Heart right ventricle (tissue), 16 donors: ENCODE measurements at places on chromosomes 2 and 18. TPM values are rescaled to one million over a fixed set of nuclear protein-coding genes. Genes with fewer than 3 reads are reported as not detected.

- no peak for DNase-seq
Observed at GRCh38 chr18:24219561-24220317, 80.9 kb downstream of the CABYR start.

GRCh38 chr2:29055601-29056000 lies 18.7 kb downstream of the PCARE start:
- DNase-seq, result no peak

DNA sequence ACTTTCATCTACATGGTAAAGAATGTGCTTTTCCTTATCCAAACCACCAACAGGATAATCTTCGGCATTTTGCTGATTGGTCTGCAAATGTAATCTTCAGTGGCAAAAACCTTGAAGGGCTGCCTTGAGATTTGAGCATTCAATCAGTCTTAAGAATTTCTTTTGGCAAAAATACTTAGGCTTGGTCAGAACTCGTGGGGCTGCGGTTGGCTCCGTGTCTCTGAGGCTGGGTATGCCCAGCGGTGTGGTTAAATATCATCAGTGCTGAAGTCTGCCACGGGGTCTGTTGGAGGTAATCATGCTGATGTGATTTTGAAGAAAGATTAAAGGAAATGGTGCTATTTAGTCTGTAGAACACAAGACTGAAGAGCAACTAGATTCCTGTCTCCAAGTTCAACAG lies 262.6 kb downstream of the EN1 start:
- no peak for DNase-seq

GRCh38 chr2:139000131-139000785 lies 220.1 kb upstream of the NXPH2 start:
- no peak for DNase-seq

DNA sequence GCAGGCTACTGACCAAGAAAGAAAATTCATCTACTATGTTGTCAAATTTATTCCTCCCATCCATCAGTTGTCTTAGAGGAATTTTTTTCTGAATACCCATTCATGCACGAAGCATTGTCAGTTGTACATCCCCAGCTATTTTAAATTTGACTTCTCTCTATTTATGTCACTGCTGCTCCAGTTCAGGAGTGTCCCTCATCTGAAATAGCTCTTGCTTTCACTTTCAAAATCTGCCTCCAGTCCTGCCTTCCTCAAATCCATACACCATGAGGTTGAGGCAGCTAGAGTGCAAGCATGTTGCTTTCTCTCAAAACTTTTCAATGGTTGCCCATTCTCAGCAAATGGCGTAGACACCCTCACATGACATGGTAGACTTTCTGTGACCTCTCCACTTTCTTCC lies 335.4 kb upstream of the CDH2 start:
- DNase-seq, result no peak

DNA sequence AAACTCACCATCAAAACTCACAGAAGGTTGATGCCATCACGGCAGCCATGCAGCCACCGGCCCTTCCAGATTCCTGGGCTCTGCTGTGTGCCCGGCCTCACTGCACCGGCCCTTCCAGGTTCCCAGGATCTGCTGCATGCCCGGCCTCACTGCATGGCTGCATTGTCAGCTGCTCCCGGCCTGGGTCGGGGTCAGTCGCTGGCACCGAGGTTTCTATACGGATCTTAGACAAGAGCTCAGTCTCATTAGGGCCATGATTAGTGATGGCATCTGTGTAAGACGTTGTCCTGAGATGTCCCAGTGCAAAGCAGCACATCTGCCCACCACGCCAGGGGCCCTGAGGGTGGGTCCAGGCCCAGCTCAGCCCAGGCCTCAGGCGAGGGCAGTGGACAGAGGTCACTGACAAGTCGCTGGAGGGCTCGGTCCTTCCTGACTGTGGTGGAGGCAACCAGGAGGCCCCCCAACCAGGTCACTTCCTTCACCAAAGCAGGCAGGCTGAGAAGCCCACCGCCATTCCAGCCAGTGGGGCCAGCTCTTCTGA lies 29.4 kb downstream of the TMEM18 start:
- no peak for DNase-seq

GRCh38 chr2:179446476-179447141 lies 182.0 kb upstream of the SESTD1 start:
- no peak for DNase-seq

GRCh38 chr2:74544634-74545033 lies 9.1 kb downstream of the LOXL3 start:
- no peak for DNase-seq

GRCh38 chr2:3520591-3520990 lies 1.3 kb upstream of the ADI1 start:
- no peak for DNase-seq

DNA sequence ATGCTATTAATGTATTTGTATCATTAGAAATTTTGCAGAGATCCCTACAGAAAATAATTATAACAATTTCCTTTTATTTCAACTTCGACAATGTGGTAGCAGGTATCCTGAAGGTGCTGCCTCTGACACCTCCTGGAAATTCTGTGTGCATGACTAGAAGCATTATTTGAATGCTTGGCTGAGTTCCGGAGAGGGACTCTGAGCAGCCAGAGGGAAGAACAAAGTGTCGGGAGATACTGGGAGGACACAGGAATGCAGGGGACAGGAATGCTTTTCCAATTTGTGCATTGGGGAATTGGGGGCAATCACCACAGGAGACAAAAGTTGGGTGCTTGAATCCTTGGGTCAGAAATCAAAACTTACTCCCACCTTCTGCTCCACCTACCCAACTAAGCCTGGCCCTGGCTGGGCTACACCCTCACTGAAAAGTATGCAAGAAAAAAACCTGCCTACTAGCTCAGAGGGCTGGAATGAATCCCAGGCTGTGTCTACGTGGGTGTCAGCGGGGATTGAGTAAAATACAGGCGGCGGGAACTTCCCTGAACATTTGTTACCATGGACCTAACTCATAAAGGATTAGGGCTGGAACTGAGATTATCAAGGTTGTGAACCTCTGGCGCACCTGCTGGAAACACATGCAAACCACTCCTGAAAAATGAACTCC lies 299.3 kb downstream of the SOX11 start:
- DNase-seq, result no peak

- no peak for DNase-seq
Observed at GRCh38 chr2:95232232-95232631, 24.9 kb downstream of the ZNF892 start.

The C2orf15 gene
- not detected for polyA plus RNA-seq

The CCDC85A gene
- polyA plus RNA-seq, result 2.8 TPM

The KIAA2012 gene
- not detected for polyA plus RNA-seq

The ITPRID2 gene
- polyA plus RNA-seq, result 119 TPM

The INSIG2 gene
- polyA plus RNA-seq, result 5.6 TPM

The CD8B2 gene
- not detected for polyA plus RNA-seq

The PDCD1 gene
- 6.4 TPM for polyA plus RNA-seq
